ENCODE measurements at places on chromosomes 6 and 20. TPM values are rescaled to one million over a fixed set of nuclear protein-coding genes. Genes with fewer than 3 reads are reported as not detected.

DNA sequence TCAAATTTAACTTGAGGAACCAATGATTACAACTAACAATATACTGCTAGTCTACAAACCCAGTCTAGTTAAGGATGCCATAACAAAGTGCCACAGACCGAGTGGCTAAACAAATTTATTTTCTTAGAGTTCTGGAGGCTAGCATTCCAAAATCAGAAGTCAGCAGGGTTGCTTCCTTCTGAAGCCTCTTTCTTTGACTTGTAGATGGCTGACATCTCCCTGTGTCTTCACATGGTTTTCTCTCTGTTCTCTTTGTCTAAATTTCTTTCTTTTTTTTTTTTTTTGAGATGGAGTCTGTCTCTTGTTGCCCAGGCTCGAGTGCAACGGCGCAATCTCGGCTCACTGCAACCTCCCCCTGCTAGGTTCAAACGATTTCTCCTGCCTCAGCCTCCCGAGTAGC, 56.1 kb downstream of the NCOA3 start:
- no peak for DNase-seq

GRCh38 chr20:47008842-47009518, 114.3 kb downstream of the EYA2 start:
- no peak for DNase-seq

GRCh38 chr6:163965426-163966348, 551.2 kb downstream of the QKI start:
- no peak for DNase-seq

DNA sequence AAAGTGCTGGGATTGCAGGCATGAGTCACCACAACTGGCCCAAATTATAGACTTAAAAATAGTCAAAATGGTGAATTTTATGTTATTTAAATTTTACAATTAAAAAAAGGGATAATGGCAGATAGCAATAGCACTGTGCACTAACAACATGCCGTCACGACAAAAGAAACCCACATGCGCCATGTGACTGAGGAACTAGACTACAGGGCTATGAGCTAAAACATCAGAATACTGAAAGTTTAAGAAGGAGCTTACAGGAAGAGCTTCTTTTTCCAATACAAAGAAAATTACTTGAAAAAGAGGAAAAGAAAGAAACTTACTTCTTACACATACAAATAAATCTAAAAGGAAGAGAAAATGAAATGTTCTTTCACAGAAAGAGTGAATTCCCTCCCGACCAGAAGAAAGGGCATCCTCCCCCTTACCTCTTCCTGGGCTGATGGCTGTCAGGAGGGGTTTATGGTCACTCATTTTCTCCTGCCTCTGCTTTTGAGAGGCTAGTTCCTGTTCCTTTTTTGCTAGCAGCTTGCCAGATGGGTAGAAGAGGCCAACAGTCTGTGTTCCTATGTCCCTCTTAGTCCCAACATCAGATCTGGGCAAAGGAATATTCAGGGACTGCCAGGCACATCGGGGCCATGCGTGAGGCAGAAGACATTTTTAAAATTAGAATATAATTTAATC, 54.5 kb downstream of the DZANK1 start:
- no peak for DNase-seq

DNA sequence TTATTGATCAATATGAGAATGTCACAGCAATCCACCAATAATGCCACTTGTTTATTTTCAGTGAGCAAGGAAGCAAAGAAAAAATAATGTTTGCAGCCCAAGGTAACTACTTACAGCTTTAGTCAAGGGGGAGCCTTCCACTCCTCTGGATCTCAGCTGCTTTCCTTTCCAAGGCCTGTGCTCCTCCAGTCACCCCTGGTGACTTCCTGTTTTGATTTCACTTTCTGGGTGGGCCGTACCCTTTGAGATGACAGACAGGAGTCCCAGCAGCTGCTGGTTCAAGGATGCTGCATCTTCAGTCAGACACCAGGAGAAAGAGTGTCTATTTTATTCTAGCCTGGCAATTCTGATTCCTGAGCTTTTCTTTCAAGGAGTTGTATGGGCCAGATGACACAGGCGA, 5.6 kb upstream of the VNN2 start:
- DNase-seq = no peak

The TFAP2C gene
- 0.60 TPM for total RNA-seq
